ENCODE measurements at places on chromosomes 13 and 19.

GRCh38 chr13:48302871-48303358, 636 bp upstream of the RB1 start:
- no peak for DNase-seq

DNA sequence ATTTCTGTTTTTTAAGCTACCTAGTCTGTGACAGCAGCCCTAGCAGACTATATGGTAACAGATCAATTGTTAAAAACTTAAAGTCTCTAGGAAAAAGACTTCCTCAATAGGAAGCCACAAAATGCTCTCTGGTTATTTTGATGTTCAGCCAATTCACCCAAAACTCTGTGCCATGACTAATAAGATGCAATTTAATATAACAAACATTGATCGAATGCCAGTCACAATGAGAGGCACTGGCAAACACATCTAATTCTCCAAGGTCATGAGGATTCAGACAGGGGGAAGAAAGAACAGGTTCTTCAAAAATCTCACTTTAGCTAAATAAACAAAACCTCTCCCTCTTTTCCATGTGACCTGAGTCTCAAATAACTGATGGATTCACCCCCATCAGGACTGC, 107.5 kb downstream of the SUCLA2 start:
- DNase-seq = no peak

DNA sequence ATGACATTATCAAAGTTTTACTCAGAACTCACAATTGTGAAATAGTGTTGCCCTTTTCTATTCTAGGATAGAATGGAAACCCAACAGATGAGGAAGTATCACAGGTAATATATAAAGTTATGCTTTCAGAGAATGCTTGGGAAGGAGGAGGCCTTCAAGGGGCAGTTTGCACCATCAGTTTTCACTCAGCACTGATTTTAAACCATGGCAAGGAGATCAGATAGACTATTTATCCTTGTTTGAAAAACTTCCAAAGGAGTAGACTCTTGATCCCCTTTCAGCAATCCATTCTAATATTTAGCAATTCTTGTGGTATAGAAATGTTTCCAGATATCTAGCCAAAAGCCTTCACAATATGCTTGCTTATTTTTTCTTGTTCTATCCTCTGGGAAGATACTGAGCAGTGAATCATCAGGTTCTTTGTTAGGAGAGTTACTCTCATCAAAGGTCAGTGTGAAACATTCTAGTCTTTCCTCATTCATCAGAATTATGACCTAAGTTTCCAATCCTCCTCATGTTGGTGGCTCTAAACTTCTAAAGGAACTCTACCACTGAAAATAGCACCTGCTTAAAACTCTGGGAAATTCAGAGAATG, 3.8 kb downstream of the GPC6 start:
- no peak for DNase-seq

DNA sequence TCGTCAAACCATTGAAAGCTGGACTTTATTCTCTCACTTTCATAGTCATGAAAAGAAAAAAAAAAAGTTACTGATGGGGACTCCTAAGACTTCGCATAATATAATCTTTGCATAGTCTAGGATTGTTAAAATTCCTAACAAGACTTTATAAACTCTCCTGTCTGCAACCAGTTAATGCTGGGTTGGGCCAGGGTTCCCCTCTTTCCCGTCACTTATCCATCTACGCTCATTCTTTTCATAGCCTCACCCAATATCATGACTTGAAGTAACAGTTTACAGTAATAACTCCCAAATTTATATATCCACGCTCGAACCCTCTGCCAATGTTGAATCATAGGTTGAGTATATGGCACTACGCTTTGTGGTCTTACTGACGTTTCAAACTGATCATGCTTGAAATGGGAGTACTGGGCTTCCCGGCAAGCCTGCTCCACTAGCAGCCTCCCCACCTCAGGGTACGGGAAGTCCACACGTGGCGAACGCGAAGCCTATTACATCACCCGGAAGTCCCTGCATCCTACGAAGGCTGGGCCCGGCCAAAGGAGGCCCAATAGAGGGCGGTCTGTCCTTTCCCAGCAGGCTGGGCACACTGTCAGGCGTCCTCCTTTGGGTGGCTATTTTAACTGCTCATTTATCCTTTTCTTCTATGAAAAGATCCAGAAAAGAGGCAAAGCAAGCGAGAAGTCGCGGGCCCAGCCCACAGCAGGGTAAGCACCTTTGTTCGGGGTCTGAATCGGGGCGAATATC, 694 bp upstream of the ZNF460 start:
- DNase-seq = peak; percentile 61

- DNase-seq = no peak
Measured at GRCh38 chr19:38667661-38668171, 20.3 kb downstream of the ACTN4 start.
